Stimulated activated CD4-positive, alpha-beta T cell treated with anti-CD3 and anti-CD28 coated beads, TNF-alpha, amount 100 ng/mL, for 4 hours (primary cell): ENCODE measurements at places on chromosomes 7 and 10.
A peak's percentile ranks its signal among the peaks of the same experiment; 100 is the strongest.

DNA sequence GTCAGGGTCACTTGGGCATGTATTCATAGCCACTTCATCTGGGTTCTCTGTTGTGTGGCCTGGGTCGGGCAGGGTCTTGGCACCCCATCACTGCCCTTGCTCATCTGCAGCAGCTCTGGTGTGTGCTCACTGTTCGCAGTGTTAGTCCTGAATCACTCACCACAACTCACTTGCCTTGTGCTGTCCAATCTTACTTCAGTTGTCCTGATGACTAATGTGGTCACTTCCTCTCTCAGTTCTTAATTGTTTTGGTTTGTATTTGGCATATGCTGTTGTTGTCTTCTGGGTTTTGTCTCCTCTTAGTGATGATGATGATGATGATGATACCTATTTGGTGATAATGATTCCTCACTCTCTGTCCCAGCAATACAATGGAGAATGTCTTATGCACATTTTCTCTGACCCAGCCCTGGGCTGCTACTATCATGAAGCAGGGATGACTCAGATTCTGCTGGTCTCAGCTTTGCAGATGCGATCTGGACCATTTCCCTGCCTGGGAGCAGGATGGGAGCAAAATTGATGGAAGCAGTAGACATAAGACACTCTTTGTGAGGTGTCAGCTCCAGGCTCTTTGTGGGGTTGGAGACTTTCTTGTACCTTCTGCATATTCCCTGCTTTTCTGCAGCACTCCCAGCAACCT lies 17.0 kb downstream of the ADRA2A start:
- DNase-seq: no peak

DNA sequence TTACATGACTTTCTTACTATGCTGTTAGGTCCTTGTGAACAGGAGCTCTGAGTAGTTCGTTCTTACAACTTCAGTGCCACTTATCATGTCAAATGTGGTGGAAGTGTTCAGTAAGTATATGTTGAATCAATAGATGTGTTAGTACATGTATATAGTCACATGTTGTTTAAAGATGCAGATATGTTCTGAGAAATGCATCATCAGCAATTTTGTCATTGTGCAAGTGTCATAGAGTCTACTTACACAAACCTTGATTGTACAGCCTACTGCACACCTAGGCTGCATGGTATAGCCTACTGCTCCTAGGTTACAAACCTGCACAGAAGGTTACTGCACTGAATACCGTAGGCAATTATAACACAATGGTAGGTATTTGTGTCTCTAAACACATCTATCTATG lies 174.8 kb downstream of the GPR37 start:
- DNase-seq: no peak

- DNase-seq: no peak
These were observed 172.4 kb downstream of the LRRC4 start for GRCh38 chr7:127858915-127859189.

DNA sequence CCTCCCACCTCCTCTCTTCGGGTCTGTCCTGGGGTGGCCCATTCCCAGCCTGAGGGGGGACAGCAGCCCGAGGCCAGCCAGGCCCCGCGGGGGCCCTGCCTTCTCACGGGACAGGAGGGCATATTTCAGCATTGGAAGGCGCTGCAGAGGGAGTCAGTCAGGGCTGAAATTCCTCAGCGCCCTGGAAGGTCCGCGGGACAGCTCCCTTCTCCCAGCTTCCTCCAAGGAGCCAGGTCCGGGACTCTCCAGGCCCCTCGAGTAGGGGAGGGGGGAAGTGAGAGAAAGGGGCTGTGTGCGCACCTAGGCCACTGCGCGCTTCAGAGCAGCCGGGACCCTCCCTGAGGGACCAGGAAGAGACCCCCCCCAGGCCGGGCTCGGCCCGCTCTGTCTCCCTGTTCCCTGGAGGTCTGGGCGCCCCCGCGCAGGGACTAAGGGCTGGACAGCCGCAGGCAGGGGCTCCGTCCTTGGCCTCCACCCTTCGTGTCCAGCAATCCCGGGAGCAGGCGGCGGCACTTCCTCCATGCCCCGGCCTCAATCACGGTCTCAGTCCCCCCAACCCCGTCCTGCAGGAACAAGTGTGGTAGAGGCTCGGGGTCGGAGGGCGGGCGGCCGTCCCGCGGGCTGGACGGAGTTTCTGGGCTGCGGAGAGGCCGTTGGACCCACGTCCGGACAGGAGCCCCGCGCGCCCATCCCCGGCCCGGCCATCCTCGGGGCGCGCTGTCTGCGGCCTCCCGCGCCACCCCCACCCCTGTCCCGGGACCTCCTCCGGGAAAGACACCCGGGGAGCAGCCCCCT lies 6.0 kb upstream of the ELFN1 start:
- no peak for DNase-seq

GRCh38 chr7:44046321-44047061 lies 2.0 kb downstream of the DBNL start:
- no peak for DNase-seq

GRCh38 chr7:70589010-70589409 lies 542.9 kb upstream of the GALNT17 start:
- no peak for DNase-seq

DNA sequence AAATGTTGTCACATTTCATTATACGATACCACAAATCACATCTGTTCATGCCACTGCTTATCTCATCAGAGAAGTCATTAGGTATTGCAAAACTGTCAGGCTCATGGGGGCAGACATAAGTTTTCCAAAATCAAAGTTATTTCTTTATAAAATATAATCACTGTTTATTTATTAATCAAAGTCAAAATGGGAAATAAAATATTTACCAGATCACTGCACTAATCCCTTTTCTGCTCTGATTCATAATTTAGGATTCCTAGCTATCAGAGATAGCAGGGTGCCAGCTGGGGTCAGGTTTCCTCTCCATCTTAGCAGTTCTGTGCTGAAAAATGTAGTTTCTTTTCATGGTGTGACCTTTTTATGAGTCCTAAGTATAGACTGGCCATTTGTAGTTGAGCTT lies 117.7 kb upstream of the LANCL2 start:
- no peak for DNase-seq

GRCh38 chr7:36082216-36082615 lies 70.8 kb upstream of the EEPD1 start:
- no peak for DNase-seq

DNA sequence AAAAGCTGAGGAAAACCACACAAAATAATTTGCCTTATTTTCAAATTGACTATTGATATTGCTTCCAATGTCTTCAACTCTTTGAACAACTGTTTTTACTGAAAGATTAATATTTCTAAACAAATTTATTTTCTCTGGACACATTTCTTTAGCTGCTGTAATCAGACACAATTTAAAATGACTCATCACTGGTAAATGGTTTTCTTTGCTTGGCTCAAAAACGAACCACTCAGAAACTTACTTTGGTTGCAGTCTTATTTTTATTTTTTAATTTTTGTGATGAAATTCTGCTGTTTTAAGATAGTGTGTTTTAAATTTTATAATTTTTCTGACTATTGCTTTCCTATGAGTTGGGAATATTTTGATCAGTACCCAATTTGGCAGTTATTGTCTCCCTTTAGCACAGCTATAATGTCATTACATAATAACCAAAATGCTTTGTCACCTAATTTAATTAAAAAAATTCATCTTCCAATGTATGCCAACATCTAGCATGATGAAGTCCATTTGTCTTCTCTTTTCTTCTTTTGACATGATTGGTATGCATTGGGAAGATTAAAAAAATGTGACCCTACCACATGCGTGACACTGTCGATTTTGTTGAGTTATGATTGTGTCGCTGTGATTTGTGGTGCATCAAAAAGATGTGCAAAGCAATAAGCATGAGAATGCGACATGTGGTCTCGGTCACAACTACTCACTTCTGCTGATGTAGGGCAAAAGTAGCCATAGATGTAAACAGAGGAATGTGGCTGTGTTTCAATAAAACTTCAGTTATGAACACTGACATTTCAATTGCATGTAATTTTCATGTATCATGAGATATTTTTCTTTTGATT lies 222.3 kb downstream of the SUGCT start:
- no peak for DNase-seq

GRCh38 chr7:140723006-140723405 lies 26.5 kb downstream of the NDUFB2 start:
- no peak for DNase-seq

DNA sequence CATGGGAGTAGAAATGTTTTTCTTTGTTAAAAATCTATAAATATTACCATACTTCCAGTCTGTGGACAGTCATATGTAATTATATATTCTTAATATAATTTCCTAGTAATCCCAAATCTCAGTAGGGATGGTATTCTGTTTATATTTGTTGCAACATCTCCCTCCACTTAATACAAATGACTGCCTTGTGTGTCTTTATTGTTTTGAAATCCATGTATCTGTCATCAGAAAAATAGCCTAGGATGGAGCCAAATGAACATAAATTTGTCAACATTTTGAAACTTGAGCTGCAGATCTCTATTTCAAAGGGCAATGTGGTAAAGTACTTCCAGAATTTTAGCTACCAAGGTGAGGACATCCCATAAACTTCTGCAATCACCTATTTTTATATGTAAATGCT lies 290.7 kb downstream of the TSPAN12 start:
- DNase-seq: no peak

- DNase-seq: no peak
These were observed 1.8 kb upstream of the INTS1 start for GRCh38 chr7:1505731-1506550.

DNA sequence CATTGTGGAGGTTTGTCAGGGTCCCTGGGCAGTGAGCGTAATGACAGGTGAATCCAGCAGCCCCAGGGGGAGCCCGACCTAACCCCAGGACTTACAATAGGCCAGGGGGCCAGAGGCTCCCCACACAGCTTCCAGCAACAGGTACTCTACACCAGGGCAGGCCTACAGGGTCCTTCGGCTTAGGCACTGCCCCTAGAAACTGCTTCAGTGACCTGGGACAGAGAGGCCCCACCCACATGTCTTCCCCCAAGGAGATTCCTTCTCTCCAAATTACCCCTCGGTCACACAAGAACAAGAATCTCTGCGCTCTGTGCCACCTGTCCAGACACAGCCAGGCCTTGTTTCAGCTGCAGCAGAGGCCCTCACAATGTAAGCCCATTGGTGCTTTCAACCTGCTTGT lies 24.4 kb downstream of the SKIDA1 start:
- no peak for DNase-seq

GRCh38 chr7:147700702-147701101 lies 889.9 kb upstream of the C7orf33 start:
- DNase-seq: no peak

DNA sequence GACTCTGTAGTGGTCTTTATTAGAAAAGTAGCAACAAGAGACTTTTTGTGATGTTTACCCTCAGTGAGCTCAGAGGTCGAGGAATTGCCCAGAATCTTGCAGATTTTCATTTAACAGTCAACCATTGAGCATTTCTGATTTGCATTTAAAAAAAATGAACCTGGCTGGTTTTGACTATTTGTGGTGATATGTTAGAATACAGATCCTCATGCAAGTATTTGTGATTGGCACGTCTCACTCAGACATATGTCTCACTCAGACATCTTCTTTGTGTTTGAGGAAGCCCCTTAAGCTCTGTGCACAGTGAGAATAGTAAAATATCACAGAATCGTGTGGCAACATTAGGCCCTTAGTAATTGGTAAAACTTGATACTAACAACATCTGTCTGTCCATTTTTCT lies 113.2 kb downstream of the SND1 start:
- DNase-seq: no peak

DNA sequence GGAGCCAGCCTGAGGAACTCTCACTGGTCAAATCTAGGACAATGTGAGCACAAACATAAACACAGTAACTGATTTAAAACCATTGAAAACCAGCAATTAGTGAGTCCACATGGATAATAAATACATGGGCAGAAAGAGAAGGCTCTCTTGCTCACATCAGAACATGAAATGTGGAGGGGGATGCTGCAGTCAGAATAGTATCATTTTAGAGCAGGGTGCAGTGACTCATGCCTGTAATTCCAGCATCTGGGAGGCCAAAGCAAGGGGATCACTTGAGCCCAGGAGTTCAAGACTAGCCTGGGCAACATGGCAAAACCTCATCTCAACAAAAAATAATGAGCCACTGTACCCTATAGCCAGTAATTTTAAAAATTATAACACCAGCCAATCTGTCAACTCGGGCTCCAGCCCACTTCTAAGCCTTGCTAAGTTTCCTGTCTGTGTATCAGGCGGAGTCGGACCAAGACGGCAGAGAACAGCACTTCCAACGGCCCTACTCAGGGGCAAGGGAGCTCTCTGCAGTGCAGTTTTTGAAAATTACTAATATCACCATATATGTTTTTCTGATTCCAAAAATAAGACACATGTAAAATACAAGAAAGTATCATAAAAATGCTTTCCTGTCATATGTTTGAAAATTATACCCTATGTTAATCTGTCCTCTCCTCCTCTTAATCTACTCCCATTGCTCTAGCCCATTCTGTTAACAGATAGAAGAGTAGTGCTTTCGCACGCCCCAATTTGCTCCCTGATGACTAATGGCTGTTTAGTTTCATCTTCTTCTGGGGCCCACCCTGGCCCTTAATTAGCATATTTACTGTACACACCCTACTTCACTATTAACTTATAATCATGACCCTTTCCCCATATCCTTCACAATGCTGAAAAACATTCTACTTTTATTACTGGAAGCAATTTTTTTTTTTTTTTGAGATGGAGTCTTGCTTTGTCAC lies 17.1 kb downstream of the URGCP start:
- no peak for DNase-seq

- DNase-seq: no peak
These were observed 49.0 kb upstream of the ARHGAP12 start for GRCh38 chr10:31977440-31978155.

- DNase-seq: no peak
These were observed 686.5 kb downstream of the LRMDA start for GRCh38 chr10:76117949-76118348.

- DNase-seq: no peak
These were observed 81.0 kb downstream of the CNOT4 start for GRCh38 chr7:135428879-135429278.

DNA sequence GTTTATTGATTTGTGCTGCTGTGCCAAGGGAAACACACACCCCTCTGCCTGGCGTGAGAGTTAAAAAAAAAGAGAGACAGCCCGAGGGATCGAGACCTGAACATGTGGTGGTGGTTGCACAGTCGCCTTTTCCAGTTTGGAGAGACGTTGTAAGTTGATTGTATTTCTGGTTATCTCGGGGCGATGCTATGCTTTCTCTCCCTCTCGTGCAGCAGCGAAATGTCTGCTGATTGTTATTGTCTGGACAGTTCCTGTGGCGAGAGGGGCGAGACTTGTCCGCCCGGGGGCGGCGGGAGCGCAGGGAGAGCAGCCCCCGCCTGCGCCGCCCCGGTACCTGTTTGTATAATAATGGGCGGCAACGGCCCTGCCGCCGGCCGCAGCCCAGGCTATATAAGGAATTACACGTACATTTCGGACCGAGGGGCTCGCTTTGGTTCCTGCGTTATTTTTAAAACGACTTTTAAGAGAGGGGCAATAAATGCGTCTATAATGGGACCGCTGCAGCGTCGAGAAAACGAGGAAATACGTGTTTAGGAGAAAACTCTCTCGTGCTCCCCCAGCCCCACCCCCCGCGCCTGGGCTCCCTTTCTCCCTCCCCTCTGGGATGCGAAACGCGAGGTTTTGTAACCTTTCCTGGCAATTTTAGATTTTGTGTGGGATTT lies 1.7 kb downstream of the ZEB1 start:
- peak; percentile 7 for DNase-seq

DNA sequence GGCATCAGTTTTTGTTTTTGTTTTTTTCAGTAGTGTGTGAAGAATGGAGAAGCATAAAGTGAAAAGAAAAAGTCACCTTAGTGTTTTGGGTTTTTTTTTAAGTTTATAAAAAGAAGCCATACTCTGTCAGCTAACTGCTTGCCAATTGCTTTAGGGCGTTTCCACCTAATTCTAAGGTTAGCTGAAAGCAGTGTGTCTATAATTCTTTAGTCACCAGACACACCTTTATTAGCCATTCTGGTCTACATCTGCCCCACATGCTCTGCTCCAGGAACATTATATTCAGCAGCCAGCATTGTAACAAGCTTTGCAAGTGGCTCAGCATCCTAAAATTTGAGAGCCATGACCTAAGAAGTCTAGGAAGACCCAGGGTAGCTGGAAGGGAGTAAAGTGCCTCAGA lies 14.1 kb upstream of the SLC16A12 start:
- DNase-seq: no peak
